ENCODE measurements at places on chromosomes 6 and 20.

DNA sequence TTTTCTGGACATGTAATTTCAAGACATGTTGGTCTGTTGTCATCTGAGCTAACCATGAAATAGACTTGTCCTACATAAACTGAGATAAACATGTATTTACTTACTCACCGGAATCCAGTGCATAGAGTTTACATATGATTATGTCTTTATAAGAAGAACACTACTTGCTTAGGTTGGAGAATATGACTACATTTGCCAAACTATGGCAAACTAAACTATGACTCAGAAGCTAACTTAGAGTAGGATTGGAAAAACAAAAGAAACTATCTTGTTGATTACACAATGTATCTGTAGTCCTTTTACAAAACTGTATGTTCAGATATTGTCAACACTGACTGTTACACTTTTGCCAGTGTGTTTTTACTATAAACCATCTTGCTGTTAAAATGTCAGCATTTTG is 113.3 kb downstream of the CRYBG1 start:
- DNase-seq, result no peak

DNA sequence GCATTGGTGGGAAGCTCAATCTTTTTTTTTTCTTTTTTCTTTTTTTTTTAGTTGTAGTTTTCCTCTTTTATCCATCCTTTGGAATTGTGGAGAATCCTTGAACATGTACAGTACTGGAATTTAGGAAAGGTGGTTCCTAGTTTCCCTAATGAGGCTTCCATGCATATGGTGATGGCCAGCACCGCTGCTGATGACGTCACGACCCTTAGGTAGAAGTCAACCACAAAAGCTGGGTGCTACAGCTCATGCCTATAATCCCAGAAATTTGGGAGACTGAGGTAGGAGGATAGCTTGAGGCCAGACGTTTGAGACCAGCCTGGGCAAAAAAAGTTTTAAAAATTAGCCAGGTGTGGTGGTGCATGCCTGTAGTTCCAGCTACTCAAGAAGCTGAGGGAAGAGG is 79.3 kb upstream of the SOX4 start:
- DNase-seq, result no peak

DNA sequence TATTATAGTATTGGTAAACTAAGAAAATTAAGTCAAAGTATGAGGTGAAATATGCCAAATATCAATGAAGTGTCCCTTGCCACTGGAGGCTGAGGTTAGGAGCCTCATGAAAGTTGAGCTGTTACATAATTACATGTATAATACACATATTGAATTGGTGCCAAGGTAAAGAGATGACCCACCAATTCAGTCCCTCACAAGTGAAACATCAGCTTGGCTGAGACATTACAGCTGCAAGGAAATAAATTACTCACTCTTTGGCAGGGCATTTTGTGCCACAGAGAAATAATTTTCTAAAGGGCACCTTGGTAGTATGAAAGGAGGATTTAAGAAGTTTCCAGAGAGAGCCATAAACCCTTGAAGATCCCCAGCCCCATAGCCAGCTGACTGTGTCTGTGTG is 127.4 kb downstream of the ADGRG6 start:
- no peak for DNase-seq

DNA sequence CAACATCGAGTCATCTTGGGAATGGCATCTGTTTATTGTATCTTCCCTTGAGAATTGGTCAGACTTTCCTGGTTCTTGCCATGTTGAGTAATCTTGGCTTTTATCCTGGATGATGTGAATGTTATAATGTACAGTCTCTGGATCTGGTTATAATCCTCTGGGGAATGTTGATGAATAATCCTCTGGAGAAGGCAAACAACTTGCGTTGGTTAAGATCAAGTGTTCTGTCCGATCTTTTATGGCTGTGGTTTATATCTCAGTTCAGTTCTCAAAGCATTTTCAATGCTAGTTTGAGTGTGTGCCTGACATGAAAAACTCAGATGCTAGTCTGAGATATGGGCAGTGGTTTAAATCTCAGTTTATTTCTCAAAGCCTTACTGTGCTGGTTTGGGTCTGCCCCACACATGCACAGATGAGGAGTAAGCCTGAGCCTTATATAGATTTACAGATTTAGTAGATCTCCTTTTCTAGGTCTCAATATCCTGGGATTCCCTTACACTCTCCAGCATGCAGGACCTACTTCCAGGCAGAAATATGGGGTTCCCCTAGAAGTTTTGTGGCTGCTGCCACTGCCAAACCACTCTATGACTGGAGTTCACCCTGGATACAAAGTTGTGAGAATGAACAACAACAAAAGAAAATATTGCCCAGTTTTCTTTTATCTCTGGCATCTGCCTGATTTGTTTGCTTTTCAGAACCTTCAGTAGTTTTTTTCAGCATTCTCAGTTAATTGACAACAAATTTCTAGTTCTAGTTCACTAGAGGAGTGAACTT is 191.8 kb upstream of the MAN1A1 start:
- no peak for DNase-seq

GRCh38 chr6:47310131-47310480 is 401 bp upstream of the TNFRSF21 start:
- no peak for DNase-seq

DNA sequence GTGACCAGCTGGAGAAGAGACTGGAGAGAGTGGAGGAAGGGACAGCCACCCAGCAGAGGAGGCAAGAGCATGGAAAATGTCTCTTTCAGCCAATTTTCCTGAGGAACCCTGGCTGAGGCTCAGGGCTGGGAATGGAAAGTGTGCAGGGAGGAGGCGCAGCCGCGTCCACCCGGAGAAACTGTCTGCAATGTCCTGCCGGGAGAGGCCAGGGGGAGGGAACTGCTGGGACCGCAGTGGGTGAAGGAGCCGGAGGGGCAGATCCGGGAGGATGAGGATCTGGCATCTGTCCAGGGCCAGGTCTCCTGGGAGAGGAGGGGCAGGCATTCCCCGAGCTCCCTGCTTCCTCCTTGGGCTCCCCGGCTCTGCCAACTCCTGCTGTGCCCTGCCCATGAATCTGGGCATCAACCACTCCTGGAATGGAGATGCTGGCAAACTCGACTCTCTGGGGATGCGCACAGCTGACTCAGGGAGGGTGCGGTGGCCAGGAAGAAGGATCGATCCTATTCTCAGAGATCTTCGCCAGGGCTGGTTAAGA is 17.4 kb upstream of the HM13 start:
- no peak for DNase-seq

DNA sequence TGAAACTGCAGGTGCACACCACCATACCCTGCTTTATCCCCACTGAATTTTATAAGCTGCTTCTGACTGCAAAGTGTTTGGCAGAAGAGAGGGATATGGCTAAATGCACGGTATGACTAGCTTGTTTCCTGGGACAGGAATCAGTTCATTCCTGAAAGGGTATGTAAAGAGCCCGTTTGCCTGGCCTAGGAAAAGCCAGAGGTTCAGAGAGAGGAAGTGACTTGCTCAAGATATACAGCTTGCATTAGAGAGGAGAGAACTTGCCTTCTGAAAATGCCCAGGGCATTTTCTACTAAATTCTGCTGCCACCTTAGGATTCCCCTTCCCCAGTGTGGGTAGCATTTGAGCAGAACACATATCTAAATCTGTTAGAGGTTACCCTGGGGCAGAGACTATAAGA is 683 bp upstream of the GCNT2 start:
- no peak for DNase-seq

DNA sequence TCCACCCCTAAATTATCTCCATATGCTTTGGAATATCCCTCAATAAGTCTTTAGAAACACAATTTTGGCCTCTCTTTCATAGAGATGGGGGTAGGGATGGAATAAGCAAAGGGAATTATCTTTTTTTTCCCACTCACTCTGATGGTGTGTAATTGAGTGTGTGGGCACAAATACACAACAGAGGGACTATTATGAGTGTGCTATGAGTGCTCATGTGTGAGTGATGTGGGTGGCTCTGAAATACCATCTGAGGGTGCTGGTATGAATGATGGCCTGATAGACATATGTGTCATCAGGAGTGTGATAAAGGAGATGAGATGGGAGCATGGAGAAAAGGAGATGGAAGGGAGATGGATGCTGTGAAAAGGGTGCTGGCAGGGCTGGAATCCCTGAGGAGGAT is 35.6 kb downstream of the GSS start:
- no peak for DNase-seq

DNA sequence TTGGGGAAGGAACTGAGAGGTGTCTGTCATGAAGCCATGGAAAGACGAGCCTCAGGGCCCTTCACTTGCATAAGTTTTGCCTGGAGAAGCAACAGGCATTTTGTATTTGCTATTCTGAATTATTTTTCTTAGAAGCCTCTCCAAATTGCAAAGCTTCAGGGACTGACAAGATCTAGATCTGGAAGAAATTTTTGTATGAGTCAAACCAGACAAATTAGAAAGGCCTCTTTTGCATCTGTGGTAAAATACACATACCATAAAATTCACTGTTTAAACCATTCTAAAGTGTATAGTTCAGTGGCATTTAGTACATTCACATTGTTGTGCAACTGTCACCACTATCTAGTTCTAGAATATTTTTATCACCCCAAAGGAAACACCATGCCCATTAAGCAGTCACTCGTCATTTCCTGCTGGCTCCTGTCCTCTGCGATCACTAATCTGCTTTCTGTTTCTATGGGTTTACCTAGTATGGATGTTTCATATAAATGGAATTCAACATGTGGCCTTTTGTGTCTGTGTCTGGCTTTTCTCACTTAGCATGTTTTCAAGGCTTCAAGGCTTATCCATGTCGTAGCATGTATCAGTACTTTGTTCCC is 269.1 kb downstream of the PHF3 start:
- no peak for DNase-seq

DNA sequence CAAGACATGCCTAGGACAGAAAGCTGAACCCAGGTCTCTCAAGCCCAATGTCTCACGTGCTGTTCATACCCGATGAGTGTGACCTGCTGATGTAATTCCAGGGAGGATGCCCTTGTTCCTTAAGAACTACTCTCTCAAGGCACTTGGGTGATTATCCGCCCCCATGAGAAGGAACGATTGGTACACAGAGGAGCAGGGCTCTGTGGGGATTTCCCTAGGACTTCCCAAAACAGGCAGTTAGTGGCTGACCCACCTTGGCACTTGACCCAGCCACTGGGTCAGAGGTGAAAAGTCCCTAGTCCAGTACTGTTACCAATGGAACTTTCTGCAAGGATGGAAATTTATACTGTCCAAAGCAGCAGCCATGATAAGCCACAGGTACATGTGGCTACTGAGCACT is 9.2 kb upstream of the BPIFB6 start:
- DNase-seq, result no peak

DNA sequence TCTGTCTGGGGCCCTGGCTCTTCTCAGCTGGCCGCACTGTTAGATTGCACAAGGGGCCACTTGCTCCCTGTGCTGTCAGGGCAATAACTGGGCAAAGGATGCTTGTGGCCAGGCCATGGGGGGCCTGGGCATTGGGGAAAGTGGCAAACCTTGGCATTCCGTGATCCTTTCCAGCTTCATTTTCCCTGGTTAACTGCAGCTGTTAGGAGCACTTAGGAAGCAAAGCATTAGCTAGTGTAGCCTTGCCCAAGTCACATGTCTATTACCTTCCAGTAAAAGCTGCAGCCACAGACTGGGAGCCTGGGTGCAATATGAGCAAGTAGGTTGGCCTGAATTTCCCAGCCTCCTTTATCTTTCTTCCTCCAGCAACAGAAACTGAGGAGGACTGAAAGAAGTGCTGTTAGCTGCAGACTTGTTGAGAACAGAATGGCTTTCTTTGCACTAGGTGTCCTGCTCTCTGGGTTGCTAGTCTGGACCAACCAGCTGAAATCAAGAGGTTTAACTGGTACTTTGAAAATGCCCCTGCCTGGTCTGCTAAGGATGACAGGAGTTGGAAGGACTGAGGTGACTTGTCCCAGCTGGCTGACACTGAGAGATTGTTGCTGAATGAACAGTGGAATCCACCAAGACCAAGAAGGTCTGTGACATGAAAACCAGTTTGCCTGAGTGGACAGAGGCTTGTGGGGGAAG is 312.3 kb upstream of the SUPT3H start:
- DNase-seq, result no peak

DNA sequence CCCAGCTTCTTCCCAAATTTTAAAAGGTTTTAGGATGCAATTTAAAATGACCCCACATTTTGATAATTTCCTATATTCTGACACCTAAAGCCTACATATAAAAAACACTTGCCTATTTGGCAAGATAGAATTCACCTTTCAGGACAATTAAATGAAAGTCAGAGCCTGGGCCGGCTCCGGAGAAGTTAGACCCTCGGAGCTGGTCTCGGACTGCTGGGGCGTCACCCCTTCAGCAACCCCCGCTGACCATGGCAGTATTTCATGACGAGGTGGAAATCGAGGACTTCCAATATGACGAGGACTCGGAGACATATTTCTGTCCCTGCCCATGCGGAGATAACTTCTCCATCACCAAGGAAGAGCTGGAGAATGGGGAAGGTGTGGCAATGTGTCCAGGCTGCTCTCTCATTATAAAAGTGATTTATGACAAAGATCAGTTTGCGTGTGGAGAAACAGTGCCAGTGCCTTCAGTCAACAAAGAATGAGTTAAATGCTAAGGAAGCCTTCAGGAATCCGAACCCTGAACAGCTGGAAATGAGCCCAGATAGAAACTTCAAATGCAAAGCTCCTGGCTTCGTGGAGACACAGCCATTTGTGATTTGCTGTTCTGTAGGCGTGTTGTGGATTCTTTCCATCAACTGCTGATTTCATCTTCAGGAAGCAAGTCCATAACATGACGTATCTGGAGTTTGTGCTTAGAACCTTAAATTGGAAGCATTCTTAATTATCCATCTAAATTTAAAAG is 16.0 kb downstream of the TCFL5 start:
- DNase-seq, result no peak

- no peak for DNase-seq
Observed at GRCh38 chr6:84150705-84151104, 76.7 kb downstream of the CEP162 start.

GRCh38 chr6:44809258-44809657 is 421.8 kb downstream of the CDC5L start:
- DNase-seq, result no peak

- DNase-seq, result no peak
Observed at GRCh38 chr6:107122748-107123147, 7.4 kb upstream of the BEND3 start.

DNA sequence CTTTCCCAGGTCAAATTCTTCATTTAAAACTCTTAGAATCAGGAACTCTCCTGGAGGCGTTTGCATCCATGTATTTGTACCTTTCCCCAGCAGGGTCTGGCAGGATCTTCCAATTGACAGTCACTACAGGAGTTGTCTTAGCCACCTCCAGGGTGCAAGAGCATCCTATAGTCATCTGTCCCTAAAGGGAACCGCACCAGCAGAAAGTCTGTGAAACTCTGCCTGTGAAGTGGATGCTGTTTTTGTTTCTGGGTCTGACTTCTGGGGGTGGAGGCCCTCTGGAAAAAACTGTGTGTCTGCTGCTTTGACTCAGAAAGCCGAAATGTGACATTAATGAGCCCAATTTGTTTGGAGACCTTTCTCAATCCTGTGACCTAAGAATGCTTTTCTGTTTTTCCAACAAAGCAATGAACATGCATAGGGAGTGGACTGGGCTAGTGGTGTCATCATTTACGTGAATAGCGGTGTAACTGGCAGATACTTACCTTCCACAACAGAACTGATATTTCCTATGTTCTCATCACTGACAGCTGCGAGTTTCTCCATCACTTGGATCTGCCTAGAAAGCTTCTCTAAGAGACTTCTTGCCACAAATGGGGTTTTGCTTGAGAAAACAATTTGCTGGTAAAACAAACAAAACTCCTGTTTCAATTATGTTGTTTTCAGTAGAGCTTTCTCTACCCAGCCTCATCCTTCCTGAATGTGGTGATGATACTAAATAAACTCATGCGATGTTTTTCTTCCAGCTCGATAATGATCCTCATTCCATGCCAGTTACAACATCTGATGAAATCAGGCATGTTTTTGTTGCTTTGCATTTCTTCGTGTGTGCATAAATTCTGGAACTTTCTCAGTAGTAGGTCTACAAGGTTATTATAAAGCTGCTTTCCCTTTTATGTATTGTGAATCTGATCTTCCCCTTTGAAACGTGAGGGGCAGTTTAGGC is 33.3 kb upstream of the ARMH2 start:
- DNase-seq, result no peak
